ENCODE measurements at places on chromosomes 3 and 15.
A peak's percentile ranks its signal among the peaks of the same experiment; 100 is the strongest.

DNA sequence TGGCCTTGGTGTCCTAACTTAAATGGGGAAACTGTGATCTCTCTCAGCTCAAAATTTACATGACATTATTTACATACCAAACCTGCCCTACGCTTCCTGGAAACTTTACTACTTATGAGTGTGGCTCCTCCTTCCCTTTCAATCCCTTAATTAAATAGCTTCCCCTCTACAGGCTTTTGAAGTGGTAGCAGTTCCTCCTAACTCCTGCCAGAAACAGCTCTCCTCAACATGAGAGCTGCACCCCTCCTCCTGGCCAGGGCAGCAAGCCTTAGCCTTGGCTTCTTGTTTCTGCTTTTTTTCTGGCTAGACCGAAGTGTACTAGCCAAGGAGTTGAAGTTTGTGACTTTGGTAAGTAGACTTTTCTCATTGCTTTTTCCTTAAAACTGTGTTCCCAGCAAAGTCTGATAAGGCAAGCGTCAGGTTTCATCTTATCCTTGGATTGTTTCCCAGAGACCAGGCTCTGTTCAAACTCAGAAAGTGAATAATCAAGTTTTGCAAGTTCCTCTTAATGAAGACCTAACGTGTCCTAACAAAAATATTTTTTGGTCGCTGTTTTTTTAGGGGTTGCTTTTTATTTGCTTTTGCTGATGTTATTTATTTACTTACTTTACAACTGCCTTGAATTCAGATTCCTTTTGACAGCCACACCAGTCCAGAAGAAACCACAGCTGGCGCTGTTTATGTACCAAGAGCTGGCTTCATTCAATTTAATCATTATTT, at the start of gene ACP3:
Gene ACP3, plus strand, starts transcription at position 179 of the 720 bp plus-strand sequence. Its CDS starts 50 bp downstream, at position 229.
- no peak for DNase-seq

DNA sequence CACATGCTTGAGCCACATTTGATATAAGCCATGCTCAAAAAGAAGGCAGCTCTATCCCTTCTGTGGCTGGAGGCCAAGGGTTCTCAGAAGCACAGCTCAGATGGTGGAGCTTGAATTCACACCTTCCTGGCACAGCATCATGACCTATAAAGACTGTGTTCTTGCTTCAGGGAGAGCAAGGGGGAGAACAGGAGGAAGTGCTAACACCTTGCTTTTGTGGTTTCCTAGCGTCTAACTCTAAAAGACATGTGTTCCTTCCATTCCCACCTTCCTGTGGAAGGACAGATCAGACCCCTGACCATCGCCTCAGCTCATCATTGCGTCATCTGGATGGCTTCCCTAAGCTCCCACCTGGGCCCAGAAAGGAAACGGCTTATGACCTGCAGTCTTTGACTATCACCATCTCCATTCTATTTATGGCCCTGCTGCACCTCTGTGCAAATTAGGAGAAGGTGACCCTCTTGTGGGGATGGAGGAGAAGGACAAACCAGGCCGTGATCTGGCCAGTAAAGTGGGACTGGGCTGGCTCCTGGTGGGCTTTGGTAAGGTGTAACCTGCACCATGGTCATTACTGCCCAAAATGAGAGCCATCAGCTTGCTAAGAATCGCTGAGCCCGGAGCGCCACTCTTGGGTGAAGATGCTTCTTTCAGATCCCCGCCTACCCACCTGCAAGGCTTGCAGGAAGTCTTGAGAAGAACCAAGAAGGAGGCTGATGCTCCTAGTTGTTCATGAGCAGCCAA, 128.5 kb downstream of the SERPINI1 start:
- DNase-seq, result no peak

DNA sequence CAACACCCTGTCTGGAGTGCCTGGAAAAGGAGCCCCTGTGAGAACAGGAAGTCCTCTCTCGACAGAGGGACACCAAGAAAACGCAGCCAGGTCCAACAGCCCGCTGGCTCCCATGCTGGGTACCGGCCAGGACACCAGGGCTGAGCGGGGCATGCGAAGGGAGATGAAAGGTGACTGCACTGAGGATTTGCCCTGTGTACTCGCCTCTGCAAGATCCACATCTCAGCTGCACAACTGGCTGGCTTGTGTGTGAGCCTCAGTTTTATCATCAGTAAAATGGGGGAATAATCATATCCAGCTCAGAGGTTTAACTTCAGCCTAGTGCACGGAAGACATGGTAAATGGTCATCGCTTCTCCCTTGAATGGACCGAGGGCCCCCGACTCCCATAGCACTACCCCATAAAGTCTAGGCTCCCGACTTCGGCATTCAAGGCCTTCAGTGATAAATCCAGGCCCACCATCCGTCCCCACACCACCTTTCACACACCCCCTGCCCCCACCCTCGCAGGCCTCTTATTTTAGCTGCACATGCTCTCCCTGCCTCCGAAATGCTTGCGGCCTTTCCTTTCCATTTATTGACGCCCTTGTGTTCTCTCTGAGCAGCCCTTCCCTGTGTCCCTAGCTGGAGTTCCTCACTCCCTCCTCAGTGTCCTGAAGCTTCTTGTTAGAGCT, 15.8 kb downstream of the ISG20 start:
- DNase-seq, result peak; percentile 71

GRCh38 chr3:113200351-113200750, 11.0 kb upstream of the BOC start:
- no peak for DNase-seq

- no peak for DNase-seq
These were observed 346.1 kb downstream of the FEZF2 start for GRCh38 chr3:62027241-62027640.

DNA sequence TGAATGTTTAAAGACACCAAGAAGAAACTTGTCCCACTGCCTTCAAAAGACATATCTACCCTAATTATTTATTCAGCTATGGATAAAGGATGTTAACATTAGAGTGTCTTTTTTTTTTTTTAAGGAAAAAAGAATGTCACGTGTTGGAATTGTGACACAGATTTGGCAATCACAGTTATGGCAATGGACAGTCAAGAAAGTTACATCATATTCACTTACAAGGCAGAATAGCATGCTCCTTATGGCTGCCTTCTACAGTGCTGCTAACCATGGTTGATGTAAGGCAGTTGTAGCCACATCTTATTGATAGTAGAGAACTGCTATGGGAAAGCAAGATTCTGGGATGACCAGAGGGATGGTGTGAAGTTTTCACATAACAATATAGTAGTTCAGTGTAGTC, 128.8 kb upstream of the ZBTB20 start:
- no peak for DNase-seq

- DNase-seq, result no peak
These were observed 49.6 kb downstream of the SUMF1 start for GRCh38 chr3:4417449-4417848.
